ENCODE measurements at places on chromosomes 12 and 14.

GRCh38 chr12:122837306-122838265 lies 2.3 kb downstream of the HIP1R start:
- DNase-seq, result no peak

GRCh38 chr12:53973236-53974042 lies 513 bp downstream of the HOXC11 start:
- no peak for DNase-seq

- no peak for DNase-seq
Measured at GRCh38 chr14:23049011-23049410, 7.0 kb downstream of the PSMB11 start.

GRCh38 chr12:19630536-19630935 lies 191.2 kb downstream of the AEBP2 start:
- no peak for DNase-seq

DNA sequence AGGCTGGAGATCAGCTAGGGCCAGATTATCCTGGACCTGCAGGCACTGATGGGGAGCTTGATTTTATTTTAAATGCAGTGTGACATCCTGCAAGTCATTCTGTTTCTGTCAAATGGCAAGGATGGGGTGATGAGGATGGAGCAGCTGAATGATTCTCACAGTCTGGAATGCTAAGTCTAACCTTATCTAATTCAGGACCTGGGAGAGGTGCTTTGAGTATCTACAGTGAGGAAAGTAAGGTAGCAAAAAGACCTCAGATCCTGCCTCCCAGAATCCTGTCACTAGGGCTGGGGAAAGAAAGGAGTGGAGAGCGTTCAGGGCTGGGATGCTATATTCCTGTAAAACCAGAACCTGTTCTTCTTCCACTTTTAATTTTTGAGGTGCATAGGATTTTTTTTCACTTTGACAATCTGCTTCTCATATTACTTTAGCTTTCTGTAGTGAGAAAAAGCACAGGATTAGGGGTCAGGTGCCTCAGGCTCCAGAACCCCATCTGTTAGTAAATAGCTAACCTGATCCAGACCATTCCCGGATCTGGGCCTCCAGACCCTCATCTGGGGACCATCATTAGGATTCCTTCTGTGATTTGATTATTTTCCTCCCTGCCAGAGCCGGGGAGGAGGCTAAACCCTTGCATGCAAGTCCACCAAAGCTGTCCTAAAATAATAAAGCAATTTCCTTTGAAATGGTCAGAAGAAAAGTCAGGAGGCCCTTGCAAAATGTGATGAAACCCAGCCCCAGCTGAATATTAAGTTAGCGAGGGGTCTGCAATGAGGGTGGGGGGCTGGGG lies 54.7 kb downstream of the ASCL1 start:
- DNase-seq, result no peak
